ENCODE measurements at places on chromosomes 3 and 15.

- no peak for DNase-seq
Observed at GRCh38 chr15:79451361-79451999, 19.3 kb downstream of the MINAR1 start.

GRCh38 chr3:44968447-44968858 lies 7.5 kb downstream of the ZDHHC3 start:
- no peak for DNase-seq

GRCh38 chr3:126948980-126949535 lies 33.9 kb upstream of the PLXNA1 start:
- no peak for DNase-seq

DNA sequence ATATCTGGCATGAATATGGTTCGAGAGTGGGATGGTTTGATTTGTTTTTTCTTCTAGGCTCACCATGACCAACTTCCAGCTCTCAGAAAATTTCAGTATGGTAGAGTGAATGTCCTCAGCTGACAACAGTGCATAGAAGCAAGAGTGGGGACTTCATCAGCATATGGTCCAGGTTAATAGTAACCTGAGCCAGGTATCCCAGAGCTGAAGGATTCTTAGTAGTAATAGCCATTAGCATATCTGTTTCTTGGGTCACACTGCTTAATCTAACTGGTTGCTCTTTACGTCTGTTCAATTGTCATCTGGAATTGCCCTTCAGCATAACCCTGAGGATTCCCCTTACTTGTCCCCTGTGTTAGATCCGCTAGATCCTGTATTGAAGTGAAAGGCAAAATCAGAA lies 151.8 kb downstream of the GMNC start:
- DNase-seq, result no peak

DNA sequence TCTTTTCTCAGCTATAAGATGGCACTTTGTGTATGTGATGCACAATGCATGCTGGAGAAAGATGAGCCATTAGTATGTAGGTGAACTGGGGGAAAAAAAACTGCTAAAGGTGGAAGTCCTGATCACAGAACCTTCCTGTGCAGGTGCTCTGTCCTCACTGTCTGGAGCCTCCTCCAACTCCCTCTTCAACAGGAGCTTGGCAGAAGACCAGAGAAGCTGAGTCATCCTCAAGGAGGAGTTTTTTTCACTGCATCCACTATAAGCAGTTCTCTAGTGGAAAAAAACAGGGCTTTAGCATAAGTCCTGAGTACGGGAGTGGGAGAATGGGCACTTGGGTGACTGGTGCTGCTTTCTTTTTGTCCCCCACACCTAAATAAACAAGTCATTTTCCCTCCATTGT lies 168.4 kb upstream of the CADPS start:
- no peak for DNase-seq

DNA sequence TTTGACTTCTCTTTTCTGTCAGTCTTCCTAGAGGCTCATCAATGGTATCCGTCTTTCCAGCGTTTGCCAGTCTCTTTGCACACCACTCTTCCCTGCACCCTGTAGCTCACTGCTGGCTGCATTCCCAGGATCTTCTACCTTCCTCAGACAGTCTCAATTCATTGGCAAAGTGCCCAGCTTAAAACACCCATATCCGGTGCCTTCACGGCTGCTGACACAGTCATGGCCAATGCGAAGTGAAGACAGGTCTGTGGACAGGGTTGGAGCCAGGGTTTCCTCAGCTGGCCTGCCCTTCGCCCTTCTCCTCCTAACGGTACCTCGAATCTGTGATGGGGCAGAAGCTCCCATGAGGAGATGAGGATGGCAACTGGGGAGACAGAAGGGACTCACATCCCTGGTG lies 36.1 kb downstream of the PTH1R start:
- no peak for DNase-seq

DNA sequence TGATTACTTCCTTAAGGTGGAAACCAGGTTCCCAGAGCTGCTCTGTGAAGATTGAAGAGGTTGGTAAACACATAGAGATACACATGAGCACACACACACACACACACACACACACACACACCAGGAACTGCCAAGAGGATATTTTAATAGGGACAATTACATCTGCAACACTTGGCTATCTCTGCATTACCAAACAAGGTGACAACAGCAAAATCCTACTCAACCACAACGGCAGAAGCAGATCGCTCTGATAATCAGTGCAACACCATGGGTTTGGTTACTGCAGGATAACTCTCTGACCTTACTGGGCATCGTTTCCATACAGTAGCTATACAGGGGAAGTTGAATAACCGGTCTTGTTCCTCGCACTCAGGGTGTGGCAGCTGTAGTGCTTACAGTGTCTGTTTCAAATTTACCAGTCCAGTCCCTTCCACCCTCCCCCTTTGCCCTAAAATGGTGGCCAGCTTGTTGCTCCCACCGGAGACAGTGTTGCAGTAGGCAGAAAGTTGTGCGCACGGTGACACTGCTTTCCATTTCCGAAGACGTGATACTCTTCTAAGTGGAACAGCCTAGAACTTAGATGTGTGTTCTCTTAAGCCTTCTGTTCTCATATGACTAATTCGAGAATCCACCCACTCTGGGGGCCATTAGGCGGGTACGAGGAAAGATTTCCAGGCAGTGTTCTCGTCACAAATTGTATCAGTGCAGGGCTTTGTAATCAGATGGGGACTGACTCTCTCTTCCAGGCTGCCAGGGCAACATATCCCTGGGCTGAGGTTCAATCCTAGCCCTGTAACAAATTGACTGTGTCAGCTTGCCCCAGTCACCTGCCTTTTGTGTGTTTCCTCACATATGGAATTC lies 176.2 kb downstream of the P3H2 start:
- DNase-seq, result no peak
